ENCODE measurements at places on chromosomes 1 and 21.

DNA sequence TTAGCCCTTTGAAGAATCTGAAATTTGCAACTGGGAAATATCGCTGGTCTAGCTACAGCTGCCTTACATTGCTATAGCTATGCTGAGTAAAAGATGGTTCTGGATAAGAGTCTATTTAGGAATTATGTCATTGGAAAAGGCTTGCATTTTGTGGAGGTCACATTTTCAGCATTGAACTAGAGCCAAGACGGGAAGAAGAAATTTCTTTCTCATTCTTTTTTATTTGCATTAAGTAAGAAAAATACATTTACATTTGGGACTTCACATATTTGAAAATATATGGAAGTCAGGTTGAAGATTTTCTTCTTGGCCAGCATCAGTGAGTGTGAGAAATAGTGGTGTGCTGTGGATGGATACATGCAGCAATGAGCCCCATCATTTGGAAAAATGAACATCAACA is 291.6 kb downstream of the PTBP2 start:
- no peak for DNase-seq

DNA sequence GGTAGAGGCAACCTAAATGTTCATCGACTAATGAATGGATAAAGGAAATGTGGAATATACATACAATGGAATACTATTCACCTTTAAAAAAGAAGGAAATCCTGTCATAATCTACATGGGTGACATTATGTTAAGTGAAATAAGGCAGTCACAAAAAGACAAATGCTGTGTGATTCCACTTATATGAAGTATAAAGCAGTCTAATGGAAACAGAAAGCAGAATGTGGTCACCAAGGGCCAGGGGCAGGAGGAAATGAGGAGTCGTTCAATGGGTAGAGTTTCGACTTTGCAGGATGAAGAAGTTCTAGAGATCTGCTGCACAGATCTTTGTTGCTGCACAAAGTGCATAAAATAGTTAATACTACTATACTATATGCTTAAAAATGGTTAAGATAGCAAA is 7.8 kb downstream of the DIPK1A start:
- DNase-seq: no peak

DNA sequence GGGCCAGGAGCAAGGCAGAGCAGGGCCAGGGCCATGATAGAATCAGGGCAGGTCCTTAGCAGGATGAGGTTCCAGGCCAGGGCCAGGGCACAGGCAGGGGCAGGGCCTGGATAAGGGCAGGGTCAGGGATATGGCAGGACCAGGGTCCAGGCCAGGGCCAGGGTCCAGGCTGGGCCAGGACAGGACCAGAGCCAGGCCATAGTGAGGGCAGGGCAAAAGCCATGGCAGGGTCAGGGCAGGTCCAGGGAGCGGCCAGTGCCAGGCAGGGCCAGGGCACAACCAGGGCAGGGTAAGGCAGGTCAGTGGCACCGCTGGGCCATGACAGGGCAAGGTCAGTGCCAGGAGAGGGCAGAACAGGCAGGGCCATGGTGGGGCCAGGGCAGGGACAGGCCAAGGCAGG is 152.2 kb downstream of the LIPI start:
- no peak for DNase-seq

GRCh38 chr1:59383963-59384362 is 87.1 kb downstream of the FGGY start:
- no peak for DNase-seq

GRCh38 chr1:72117621-72118020 is 164.7 kb downstream of the NEGR1 start:
- no peak for DNase-seq

DNA sequence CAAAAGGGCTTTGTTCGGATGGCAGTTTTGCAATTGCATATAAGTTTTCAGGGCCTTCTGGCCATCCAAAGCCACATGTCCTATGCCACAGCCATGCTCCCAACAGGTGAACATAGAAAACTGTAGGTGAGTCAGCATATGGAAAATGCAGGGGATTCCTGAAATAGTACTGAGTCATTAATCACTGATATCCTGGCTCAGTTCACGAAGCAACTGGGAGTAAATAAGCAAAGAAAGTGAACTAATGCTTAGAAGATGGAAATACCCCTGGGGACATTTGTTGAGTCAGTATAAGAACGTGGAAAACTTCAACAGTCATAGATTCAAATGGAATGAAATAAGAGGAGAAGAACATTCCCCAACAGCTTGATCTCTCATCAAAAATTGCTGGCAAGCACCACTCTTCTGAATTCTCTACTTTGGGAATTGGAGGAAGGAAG is 148.9 kb upstream of the RUNX1 start:
- DNase-seq: no peak

DNA sequence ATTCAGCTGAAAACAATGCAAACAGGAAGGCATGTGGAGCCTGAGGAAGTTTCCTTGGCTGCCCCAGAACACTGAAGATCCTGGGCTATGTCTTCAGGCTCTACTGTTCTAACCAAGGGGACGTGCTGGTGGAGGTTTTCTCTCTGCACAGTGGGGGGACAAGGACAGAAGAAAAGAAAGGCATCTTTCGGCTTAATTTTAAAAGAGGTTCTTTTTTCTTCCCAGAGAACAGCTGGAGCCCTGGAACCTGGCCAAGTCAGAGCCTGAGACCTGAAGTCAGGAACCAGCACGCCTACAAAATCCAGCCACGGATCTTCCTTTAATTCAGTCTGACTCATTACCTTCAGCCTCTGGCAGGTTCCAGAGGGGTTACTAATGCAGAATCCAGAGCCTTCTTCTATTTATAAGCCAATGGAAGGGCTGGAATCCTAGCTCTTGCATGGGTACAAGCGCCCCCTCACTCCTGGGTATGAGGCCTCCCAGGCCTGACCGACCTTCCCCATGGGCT is 19.8 kb downstream of the CTNNBIP1 start:
- DNase-seq: no peak

DNA sequence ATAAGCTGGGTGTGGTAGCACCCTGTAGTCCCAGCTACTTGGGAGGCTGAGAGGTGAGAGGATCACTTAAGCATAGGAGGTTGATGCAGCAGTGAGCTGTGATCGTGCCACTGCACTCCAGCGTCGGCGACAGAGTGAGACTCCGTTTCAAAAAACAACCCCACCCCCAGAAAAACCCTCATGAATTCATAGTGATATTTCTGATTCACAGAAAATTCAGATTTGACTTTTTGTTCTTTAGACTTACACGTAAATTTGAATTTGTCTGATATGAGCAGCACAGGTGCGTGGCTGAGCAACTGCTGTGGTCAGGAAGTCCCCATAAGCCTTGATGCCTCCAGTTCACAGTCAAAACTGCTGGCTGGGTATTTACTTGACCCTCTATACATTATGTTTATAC is 10.0 kb upstream of the MORC3 start:
- no peak for DNase-seq

DNA sequence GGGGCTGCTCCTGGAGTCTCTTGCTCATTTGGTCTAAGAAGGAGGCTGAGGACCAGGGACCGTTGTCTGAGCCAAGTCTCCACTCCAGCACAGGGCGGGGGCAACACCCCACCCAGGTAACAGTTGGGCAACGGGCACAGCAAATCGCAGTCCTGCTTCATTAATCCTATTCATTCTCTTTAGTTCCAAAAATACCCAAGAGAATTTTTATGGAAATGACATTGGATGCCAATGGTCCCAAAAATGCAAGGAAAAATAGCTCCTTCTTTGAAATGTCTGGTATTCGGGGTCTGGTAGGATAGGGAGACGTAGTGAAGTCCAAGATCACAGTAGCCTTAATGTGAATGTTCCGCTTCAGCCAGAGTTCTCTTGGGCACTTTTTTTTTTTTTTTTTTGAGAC is 74.0 kb downstream of the ATP5PO start:
- DNase-seq: no peak

- DNase-seq: no peak
Observed at GRCh38 chr1:89545264-89546038, 20.8 kb downstream of the LRRC8B start.

DNA sequence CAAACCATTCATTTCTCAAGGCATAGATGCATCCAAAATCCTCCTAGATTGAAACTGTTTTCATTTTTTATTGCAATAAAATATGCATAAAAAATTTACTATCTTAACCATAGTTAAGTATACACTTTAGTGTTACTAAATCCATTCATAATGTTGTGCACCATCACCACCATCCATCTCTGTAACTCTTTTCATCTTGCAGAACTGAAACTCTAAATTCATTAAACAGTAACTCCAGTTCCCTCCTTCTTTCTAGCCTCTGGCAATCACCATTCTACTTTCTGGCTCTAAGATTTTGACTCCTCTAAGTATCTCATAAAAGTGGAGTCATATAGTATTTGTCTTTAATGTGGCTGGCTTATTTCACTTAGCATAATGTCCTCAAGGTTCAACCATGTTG is 236.8 kb downstream of the SMYD3 start:
- DNase-seq: no peak

GRCh38 chr1:43123031-43123430 is 49.1 kb downstream of the EBNA1BP2 start:
- DNase-seq: no peak

DNA sequence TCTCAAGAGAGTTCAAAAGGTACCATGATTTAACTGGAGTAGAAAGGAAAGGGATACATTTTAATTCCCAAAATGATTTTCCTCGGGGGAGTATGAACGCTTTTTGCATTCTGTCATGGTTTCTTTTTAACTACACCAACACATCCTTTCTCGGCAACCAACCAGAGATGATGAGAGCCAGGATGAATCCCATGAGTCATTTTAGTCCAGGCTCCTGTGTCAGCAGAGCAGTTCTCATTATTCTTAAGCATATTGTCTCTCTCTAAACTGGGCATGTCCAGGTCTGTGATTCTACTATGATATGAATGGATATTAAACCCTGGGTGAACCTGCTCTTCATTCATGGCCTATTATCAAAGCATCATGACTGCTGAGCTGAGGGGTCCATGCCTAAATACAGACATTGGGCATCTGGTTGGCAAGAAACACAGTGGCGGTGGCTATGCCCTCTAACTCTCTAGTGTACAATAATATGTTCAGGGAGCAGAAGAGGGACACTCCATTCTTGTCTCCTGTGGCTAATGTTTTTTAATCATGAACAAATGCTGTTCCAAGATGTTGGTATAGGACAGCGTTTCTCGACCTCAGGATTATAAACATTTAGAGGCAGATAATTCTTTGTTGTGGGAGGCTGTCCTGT is 124.3 kb upstream of the ESRRG start:
- DNase-seq: no peak

DNA sequence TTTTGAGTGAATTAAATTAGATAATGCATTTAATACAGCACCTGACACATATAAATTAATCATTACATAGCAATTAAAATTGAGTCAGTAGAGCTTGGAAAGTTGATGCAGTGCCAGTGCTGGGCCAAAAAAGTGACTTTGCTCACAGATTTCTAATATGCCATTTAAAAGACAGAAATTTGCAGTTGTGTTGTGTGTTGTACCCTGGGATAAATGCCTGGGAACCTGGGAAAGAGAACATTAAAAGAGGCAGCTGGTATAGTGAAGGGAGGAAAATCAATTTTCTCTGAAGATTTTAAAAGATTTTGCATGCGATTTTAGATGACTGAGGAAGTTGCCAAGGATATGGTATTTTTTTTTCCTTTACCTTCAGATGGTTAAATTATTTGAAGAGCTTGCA is 10.9 kb upstream of the CFH start:
- no peak for DNase-seq

DNA sequence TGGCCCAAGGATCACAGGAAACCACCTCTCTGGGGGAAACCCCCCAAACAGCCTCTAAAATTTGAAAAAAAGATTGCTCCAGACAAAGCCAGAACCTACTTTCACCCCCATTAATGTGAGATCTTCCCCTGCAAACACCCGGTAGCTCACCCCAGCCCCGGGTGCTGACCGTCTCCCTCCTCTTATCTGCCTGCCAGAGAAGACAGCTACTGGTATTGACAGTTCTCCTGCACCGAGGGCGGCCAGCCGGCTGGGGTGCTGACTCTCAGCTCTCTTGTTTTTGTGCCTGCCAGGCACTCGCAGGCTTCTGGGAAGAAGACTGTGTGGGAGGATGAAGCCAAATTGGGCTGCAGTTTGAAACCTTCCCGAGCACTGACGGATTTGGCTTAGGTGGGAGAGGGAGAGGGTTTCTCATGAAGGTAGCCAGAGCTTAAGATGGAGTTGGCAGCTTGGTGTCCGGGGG is 48.2 kb downstream of the RASSF5 start:
- DNase-seq: no peak

DNA sequence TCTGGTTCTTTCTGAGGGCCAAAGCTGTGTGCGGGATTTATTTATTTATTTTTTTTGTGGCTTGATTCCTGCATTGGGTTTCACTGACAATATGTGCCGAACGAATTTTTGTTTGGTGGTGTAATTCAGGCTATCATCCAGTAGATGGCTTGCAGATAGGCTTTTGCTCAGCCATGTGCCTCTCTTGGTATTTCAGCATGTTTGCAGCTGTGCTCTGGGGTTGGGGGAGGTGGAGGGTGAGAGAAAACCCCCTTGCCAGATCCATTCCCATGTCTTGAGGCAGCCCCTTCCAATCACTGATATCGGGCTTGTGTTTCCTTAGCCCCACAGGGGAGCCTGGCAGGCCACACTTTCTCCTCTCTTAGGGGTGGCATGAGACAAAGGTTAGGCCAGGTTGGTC is 302.4 kb downstream of the PTGER3 start:
- DNase-seq: no peak

DNA sequence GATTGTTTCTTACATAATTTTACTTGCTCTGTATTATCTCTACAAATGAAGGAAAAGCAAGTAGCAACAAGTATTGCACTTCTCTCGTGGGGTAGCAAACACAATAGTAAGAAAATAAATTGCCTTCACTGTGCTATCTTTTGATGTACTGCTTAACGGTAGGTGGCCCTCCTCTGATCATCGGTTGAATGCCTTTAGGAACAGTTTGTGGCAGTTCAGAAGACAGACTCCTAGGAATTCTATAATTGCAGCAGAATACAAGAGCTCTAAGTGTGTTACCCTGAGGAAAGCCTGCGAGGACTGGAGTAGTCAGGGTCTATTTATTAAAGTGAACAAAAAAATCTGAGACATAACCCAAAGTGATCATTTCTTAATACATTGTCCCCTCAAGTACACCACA is 1135.9 kb downstream of the KCNT2 start:
- no peak for DNase-seq

GRCh38 chr1:175539986-175540385 is 203.4 kb downstream of the TNR start:
- DNase-seq: no peak

DNA sequence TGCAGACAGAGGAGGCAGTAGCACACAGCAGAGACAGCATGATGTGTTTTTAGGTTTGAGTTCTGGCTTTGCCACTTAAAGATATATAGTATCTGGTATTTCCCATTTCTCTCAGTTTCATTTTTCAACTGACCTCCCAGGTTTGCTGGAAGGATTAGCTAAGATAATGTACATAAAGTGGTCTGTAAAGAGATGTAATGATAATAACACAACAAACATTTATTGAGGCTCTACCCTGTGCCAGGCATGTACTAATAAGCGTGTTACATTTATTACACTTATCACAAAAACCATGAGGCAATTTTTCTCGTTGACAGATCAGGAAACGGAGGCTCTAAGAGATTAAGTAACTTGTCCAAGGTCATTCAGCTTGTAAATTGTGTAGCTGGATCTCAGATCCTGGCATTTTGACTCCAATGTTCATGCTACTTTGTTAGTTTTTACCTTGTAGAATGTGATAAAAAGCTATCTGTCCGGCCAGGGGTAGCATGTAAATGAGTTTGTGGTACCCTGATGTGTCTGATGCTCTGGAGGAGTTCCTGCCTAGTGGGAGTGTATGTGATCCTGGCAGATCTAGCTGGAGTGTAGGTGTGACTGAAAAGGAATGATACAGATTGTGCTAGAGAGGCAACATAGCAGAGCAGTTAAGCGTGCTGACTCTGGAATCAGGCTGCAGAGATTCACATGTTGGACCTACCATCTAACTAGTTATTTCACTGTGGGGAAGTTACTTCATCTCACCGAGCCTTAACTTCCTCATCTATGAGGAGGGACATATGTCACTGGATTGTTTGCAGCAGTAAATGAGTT is 146.6 kb downstream of the VPS13D start:
- DNase-seq: no peak
